ENCODE measurements at places on chromosomes 1 and 21.
A peak's percentile ranks its signal among the peaks of the same experiment; 100 is the strongest.

DNA sequence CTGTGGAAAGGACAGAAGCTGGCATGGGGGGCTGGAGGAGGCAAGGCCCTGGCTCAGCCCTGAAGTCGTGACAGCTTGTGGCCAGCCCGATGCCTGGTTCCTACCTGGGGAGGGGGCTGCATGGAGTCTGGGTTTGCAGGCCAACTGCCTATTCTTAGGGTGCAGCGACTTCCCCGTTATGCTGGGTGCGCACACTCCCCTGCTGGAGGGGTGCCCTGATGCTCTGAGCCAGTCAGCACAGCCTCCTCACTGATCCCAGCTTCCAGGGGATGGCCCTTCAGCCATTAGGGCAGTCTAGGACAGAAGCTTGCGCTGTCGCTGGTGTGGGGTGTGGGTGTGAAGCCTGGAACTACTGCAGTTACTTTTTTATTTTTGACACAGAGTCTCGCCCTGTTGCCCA, 30.0 kb upstream of the SLC19A1 start:
- no peak for DNase-seq

DNA sequence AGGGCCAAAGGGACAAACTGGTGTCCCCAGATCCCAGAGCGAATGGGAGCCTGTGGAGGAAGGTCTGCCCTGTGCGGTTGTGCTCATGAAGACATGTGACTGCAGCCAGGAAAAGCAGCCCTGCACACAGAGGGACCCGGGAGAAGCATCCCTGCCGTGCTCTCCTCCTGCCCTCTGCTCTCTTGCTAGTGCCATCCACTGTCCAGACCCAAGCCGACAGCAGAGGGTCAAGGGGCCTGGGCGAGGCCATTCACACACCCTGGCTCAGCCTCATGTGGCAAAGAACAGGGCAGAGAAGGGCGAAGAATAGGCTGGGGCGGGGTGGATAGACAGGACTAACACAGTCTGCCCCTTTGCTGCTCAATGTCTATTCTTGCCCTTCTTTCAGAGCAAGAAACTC, 17.4 kb downstream of the DMRTB1 start:
- DNase-seq, result no peak

DNA sequence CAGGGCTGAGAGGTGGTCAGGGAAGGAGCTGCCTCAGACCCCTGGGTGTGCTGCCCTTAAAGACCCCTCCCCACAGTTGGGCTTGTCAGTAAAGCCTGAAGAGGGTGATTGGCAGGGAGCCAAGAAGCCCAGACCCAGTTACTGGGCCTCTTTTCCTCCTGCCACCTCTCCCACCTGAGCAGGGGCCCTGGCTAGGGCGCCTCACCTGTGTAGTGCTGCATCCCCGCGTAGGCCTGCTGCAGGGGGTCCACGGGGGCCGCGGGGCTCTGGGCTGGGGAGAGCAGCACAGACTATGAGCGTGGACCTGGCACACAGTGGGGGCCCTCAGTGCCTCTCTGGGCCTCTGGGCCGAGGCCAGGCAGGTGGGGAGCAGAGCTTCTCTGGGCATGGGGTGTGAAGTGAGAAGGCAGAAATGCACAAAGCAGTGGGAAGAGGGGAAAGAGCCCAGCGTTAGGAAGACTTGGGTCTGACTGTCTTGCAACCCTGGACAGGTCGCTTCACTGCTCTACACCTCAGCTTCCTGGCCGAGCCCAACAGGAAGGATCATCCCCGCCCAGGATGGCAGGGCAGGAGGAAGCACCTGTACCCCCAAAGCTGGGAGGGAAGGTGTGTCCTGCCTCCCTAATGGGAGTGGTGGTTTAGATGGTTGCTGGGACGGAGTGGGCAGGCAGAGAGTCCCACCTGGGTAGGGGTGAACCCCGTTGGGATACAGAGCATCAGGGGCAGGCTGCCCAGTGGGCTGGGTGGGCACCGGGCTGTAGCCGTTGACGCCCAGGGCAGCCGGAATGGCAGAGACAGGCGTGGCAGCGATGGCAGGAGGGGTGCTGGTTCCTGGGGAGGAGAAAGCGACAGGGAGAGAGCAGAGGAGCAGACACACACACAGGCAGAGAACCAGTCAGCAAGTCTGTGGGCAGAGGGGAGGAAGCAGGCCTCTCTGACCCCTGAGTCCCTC, 9.9 kb downstream of the CELF3 start:
- no peak for DNase-seq

GRCh38 chr1:207298186-207298585, 23.3 kb upstream of the CD55 start:
- no peak for DNase-seq

DNA sequence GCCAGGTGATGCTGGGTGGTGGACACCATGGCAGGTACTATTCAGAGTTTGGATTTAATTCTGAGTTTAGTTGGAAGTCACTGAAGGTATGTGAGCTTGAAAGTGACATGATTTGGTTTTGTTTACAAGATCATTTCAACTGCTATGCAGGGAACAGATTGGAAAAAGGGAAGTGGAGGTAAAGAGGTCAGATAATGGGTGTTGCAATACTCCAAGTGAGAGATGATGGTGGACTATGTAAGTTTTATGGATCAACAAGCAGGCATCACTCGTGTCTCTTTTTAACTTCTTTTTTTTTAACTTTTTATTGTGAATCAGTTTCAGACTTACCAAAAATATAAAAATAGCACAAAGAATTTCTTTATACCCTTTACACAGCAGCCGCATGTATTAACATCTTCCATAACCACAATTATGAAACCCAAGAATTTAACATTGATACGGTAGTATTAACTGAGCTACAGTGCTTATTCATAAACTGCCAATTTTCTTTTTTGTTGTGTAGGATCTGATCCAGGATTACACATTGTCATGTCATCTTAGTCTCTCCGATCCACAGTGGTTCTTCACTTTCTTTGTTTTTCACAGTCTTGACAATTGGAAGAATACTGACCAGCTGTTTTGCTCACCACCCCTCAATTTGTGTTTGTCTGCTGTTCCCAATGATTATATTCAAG, 24.9 kb upstream of the NHLH2 start:
- DNase-seq, result no peak

GRCh38 chr1:54052431-54052933, 522 bp downstream of the TMEM59 start:
- peak; percentile 48 for DNase-seq

GRCh38 chr21:37525810-37526209, 159.2 kb downstream of the DYRK1A start:
- no peak for DNase-seq

- peak; percentile 54 for DNase-seq
Measured at GRCh38 chr1:25700144-25700523, 83.5 kb downstream of the MAN1C1 start.

DNA sequence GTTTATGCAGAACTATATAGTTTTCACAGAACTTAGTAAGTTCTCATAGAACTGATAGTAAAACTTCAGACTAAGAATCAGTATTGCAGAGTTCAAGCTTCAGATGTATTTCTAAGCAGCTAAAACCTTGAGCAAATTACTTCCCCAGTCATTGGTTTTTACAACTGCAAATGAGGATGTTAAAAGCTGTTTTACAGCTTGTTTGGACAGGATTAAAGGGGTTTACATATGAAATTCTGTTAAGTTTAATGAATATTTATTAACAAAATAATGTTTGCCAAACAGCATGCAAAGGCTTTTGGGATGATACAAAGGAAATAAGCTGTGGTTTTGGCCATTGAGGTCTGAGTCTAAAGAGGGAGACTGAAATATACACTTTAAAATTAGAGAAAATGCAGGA, 39.1 kb downstream of the CRB1 start:
- no peak for DNase-seq

GRCh38 chr1:10755970-10756521, 40.4 kb downstream of the CASZ1 start:
- no peak for DNase-seq

GRCh38 chr1:62240651-62241370, 46.2 kb downstream of the L1TD1 start:
- DNase-seq, result no peak

DNA sequence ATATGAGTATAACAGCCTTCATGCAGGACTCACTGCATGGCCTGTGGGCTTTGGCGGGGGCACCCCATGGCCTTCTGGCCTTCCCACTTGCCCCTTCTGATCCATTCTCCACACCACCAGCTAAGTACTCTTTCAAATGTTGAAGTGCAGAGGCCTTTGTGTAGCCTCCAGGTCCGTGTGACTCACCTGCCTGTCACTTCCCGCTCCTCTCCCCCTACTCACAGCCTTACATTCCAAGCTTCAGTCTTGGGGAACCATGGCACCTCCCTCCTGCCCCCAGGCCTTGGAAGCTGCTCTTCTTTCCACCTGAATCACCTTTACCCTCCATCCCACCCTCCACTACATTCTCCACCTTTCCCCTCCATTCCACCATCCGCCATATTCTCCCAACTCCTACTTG, 69.6 kb downstream of the PGM1 start:
- no peak for DNase-seq

GRCh38 chr1:4064150-4064889, 164.2 kb upstream of the C1orf174 start:
- DNase-seq, result no peak

DNA sequence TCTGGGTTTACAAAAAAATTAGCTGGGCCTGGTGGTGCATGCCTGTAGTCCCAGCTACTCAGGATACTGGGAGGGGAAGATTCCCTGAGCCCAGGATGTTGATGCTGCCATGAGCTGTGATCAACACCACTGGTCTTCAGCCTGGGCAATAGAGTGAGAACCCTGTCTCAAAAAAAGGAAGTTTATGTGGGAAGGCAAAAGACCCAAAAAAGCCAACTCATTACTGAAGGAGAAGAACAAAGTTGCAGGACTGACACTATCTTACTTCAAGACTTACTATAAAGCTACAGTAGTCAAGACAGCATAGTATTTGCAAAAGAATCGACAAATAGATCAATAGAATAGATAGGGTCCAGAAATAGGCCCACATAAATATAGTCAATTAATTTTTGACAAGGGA, 9.2 kb upstream of the PTGS2 start:
- no peak for DNase-seq

- DNase-seq, result peak; percentile 37
Measured at GRCh38 chr1:209428241-209428921, 155.1 kb upstream of the CAMK1G start.

DNA sequence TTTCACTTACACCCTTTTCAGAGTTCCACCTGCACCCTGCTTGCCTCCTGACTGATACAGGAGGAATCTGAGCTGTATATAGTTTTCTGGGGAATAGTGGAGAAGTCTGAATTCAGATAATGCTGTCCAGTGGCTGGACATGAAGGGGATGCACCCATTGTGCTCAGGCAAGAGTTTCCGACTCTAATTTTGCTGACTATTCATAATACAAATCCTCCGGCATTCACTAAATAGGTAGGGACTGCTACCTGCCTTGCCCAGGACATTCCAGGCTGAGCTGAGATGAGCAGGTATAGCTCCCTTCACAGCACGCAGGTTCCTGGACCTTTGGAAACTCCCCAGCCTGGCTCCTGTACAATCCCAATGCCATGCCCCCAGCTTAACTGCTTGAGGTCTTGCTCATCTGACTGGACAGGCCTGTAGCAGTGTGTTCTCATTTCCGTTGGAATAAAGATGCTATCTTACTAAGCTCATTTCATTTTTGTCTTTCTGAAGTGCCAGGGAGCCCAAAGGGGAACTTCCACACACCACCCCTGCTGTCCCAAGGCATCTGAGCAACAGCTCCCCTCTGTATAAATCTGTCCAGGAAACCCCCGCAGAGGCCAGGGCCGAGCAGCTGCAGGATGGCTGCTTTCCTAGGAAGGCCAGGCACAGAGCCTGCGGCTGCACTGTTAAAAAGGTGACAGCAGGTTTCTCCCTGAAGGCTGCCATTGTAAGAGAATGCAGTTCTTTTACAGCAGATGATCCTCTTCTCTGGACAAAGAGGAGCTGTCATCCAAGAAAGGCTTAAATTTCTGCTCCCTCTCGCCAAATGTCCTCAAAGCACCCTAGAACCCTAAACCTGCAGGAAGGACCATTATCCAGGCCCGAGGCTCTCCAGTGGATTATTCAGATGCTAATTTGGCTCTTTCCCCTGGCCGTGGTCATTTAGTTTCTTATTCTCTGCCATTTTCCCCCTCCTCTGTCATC, 21.7 kb upstream of the VASH2 start:
- no peak for DNase-seq

- DNase-seq, result no peak
Measured at GRCh38 chr1:1431845-1432273, 3.6 kb upstream of the VWA1 start.

- no peak for DNase-seq
Measured at GRCh38 chr1:7868070-7868780, 15.4 kb upstream of the UTS2 start.

DNA sequence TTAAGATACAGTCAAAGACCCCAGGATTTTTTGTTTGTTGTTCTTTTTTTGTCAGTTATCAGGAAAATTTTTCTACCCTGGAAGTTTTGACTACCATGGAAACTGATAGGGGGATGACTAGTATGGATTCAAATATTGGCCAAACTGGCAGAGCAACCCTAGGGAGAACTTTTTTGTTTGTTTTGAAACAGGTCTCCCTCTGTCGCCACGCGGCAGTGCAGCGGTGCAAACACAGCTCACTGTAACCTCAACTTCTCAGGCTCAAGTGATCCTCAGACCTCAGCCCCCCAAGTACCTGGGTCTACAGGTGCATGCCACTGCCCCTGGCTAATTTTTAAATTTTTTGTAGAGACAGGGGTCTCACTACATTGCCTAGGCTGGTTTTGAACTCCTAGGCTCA, 46.6 kb downstream of the TOR3A start:
- no peak for DNase-seq

DNA sequence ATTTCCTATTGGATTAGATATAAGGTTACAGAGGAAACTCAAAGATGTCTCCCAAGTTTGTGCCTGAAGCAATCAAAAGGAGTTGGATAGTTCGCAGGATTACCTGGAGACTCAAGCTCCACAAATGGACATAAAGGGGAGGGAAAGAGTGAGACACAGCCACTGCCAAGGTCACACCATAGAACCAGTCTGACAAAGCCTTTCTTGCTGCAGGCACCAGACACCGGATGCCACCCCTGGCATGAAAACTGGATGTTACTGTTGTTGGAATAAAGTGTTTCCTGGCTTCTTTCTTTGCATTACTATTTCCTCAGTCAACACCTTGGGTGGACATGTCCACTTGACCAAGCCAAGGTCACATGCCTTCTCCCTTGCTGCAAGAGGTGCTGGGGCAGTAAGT, 70.6 kb downstream of the SNRPE start:
- no peak for DNase-seq

- no peak for DNase-seq
Measured at GRCh38 chr1:212119397-212119837, 83.9 kb downstream of the DTL start.

DNA sequence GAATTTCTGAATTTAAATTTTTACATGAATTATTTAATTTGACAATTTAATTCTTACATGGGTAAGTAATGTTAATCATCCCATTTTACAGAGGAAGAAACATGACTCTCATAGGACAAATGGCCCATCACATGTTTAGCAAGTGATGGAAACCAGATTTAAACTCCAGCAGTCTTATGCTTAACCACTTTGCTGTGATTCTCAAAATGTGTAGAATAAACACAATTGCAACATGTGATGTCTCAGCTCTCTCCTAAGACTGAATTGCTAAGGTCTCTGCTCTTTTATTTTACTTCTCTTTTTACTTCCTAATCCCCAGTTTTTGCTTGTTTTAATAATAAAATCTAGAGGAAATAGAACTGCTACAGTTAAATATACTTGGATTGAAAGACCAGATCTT, 42.8 kb downstream of the HS2ST1 start:
- no peak for DNase-seq
